ENCODE measurements at places on chromosomes 7 and 10. TPM values are rescaled to one million over a fixed set of nuclear protein-coding genes. Genes with fewer than 3 reads are reported as not detected.

DNA sequence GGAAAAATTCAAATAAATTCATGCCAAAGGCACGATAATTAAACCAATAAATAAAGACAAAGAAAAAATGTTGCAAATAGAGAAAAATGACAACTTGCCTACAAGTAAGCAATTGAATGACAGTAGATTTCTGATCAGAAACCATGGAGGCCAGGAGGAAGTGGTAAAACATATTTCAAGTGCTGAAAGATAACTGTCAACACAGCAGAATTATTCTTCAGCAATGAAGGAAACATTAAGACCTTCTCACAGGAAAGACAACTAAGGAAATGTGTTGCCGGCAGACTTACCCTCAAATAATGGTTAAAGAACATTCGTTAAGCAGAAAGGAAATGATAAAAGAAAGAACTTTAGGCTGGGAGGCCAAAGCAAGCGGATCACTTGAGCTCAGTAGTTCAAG is 30.4 kb downstream of the RUNDC3B start:
- no peak for DNase-seq

HECTD2 gene
- total RNA-seq: 8.5 TPM

CDH23 gene
- under 0.01 TPM for total RNA-seq

- DNase-seq: no peak
Observed at GRCh38 chr7:128872394-128872824, 9.8 kb downstream of the ATP6V1F start.

GHRHR gene
- not detected for total RNA-seq

DNA sequence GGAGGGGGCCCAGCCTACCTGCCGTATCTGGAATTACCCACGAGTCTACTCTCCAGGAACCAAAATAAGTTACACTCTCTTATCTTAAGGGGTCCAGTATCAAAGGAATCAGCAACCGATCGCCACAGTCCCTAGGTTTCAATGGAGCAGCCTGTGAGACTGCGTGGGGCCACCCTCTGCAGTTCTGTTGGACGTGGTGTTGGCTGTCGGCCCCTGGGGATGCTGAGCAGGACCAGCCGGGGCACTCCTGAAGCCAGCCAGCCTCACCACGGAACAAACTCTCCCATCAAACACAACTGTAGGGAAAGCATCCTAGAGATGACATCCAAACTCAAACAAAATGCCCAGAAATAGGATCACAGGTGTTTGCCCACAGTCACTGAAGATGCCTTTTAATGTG is 25.5 kb upstream of the ABLIM1 start:
- no peak for DNase-seq

DNA sequence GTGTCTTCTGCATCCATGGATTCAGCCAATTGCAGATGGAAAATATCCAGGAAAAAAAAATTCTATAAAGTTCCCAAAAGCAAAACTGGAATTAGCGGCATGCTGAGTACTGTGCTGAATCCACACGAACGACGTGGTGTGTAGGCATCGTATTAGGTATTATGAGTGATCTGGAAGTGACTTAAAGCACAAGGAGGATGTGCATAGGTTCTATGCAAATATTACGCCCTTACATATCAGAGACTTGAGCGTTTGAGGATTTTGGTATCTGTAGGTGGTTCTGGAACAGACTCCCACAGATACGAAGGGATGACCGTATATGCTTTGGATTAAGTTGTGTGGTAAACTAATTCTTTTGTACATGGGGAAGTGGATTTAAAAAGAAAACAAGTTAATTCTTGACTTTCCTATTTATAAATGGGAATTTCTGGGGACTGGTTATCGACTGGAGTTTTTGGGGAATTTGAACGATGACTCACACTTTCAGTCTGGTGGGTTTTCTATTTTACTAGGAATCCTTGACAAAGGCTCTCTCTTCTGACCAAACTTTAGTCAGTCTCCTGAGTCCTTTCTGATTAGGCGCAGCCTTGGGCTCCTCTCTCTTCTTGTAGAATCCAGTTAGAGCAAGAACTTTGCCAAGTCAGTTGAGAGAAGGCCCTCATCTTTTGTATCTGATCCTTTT is 5.4 kb upstream of the NUB1 start:
- DNase-seq: no peak

GRCh38 chr7:154918741-154919140 is 84.2 kb downstream of the PAXIP1 start:
- DNase-seq: no peak

DNA sequence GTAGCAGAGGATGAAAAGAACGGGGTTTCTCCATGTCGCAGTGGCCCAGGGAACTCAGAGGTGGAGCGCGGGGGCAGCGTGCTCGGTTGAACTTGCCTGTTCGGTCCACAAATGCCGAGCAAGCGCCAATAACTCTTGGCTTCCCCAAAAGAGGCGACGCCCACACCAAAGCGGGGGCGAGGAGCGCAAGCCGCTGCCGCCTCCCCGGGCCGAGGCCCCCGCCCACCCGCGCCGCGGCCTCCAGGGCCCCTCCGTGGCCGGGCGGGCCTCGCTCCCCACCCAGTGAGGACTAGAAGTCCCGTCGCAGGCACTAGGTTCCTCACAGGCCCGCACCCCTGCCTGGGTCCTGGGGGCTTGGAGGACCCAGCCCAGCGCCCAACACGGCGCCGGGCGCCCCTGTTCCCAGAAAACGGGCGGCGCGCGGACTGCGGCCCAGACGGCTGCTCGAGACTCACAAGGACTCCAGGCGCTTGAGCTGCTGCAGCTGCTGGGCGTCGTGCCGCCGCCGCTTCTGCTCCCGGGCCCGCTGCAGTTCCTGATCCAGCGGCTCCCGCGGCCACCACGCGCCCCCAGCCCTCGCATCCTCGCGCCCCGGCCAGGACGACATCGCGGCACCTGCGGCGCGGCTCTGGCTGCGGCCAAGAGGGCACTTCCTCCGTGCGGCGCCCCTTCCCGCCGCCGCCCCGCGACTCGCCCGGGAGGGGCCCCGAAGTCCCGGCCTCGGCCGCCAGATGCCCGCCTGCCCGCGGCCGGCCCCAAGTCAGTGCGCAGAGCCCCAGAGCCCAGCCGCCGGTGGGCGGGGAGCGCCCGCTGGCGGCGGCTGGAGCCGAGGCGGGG is 14.6 kb upstream of the FKBP9 start:
- DNase-seq: peak; percentile 84
